ENCODE measurements at places on chromosomes 5 and 9. TPM values are rescaled to one million over a fixed set of nuclear protein-coding genes. Genes with fewer than 3 reads are reported as not detected.

DNA sequence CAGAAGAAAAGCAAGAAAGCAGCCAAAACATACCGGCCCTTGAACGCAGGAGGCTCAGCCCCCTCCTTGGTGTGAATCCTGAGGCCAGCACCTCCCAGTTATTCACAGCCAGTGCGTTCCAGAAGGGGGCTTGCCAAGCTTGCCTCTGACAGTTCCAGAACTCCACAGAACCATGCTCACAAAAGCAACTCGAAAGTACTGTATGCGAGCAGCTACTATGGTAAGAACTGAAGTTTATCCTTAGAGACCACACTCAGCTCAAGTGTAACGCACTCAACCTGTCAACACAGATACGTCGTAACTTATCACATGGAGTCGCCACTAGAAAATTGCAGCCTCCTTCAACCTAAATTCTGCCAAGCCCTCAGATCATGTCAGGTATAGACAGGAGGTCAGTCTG is 1.4 kb downstream of the UBAC1 start:
- no peak for DNase-seq

Gene CARD9
- total RNA-seq: 4.1 TPM

Gene SLC45A2
- 0.76 TPM for total RNA-seq

Gene F12
- total RNA-seq: 5.4 TPM

Gene IL11RA
- 28.8 TPM for total RNA-seq

All from glutamatergic neuron (in vitro differentiated cells).